ENCODE measurements at places on chromosomes 12 and 14.

DNA sequence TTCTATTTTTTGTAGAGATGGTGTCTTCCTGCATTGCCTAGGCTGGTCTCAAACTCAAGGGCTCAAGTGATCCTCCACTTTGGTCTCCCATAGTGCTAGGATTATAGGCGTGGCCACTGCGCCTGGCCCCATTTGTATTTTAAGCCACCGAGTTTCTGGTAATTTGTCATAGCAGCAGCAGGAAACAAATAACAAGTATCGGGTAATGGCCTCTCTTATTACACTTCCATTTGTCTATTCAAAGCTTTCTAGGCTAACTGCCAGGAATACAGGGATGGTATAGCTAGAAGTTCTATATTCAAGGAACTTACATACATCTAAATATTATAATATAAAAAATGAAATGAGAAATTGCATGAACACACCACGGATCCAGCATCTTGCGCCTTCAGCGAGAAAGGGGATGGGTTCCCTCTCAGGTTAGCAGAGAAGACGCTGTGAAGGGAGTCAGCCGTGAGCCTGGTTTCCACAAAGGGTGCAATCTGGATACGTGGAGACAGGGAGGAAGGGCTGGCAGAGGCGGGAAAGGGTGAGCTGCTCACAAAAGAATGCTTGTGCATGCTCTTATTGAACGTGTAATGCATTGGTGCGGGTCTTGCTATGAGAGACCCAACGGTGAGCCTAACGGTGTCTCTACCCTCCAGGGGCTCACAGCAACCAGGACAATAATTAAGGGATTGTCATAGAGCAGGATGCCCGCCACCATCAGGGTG lies 9.5 kb downstream of the BDKRB1 start:
- no peak for DNase-seq

GRCh38 chr12:90682398-90682797 lies 272.6 kb downstream of the CCER1 start:
- no peak for DNase-seq

GRCh38 chr14:58824106-58824505 lies 186.3 kb downstream of the DACT1 start:
- no peak for DNase-seq

GRCh38 chr14:57848786-57849185 lies 17.1 kb downstream of the SLC35F4 start:
- DNase-seq = no peak

GRCh38 chr12:16399101-16399500 lies 51.7 kb downstream of the MGST1 start:
- no peak for DNase-seq

- DNase-seq = peak; percentile 67
Observed at GRCh38 chr12:66269757-66270383, 32.4 kb upstream of the HELB start.

GRCh38 chr12:1559676-1560091 lies 34.7 kb downstream of the FBXL14 start:
- DNase-seq = no peak

DNA sequence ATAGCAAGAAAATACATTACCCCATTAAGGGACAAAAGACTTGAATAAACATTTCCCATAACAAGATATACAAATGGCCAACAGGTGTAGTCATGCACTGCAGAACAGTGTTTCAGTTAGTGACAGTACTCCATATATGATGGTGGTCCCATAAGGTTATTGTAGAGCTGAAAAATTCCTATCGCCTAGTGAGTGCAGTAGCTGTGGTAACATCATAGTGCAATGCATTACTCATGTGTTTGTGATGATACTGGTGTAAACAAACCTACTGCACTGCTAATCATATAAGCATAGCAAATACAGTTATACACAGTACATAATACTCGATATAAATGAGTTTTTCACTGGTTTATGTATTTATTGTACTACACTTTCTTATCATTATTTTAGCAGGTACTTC lies 168.7 kb downstream of the C12orf75 start:
- DNase-seq = no peak

DNA sequence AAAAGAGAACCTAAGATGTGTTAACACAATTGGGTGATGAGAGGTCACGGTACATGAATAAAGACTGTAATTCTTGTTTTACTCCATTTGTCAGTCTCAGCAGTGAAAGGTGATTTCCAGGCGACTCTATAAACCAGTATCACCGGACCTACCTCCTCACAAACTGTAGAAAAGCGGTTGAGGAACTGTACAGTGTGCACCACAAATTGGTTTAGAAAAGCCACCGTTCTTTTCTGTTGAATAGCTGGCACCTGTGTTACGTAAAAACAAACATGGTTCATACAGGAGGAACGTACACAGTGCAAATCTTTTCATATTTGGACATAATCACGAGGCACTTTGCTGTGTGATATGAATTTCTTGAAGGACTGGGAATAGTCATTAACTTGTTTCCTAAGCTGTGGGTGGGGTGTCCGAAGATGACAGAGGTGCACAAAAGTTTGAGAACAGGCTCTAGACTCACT lies 663 bp downstream of the WASHC3 start:
- peak; percentile 33 for DNase-seq

DNA sequence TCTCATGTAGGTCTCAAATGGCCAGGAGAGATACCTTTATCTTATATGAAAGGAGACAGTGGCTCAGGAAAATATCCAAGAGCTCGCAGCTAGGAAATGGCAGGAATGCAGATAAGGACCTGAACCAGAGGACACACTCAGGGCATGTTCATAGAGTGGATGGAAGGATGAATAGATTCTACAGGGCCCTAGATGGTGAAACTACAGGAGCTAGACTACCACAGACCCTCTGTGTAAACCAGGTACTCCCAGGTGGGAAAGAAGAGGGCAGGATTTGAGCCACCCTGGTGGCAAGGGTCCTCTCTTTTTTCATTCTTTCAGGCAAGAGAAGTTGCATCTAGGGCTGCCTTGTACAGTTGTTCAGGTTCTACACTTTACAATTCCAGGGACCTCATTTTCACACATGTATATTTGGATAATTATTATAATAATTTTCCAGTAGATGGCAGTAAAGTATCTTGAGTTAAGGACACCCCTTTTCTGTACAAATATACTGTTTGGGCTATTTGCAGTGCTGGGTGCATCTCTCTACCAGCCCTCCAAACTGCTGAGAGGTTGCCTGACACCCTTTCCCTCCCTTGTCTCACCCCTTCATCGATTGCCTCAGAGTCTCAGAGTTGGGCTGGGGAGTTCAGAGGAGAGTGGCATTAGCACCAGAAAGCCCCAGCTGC lies 10.5 kb upstream of the ZDHHC22 start:
- DNase-seq = peak; percentile 60

DNA sequence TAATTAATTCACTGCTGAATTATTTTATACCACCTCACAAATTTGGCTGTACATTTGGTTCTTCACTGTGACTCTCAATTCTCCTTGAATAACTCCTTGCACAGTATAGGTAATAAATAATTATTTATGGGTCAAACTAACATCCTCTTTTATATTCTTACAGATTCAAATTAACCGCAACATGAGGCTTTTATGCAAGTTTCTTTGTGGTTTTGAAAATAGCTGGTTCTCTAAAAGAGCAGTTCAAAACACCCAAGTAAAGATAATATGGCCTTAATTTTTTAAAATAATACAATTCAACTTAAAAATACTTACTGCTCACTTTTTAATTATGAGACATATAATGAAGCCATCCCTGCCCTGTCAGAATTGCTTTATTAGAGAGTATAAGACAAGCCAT lies 12.9 kb upstream of the TRIM9 start:
- DNase-seq = no peak

GRCh38 chr14:36665887-36666415 lies 4.3 kb downstream of the PAX9 start:
- DNase-seq = no peak

- DNase-seq = peak; percentile 56
Observed at GRCh38 chr14:35332517-35333263, 40.5 kb downstream of the PSMA6 start.

GRCh38 chr14:21791749-21792148 lies 118.1 kb upstream of the OR4E1 start:
- DNase-seq = no peak

GRCh38 chr12:51210690-51211395 lies 7.0 kb downstream of the POU6F1 start:
- no peak for DNase-seq

- no peak for DNase-seq
Observed at GRCh38 chr12:131196220-131196619, 242.5 kb downstream of the ADGRD1 start.

DNA sequence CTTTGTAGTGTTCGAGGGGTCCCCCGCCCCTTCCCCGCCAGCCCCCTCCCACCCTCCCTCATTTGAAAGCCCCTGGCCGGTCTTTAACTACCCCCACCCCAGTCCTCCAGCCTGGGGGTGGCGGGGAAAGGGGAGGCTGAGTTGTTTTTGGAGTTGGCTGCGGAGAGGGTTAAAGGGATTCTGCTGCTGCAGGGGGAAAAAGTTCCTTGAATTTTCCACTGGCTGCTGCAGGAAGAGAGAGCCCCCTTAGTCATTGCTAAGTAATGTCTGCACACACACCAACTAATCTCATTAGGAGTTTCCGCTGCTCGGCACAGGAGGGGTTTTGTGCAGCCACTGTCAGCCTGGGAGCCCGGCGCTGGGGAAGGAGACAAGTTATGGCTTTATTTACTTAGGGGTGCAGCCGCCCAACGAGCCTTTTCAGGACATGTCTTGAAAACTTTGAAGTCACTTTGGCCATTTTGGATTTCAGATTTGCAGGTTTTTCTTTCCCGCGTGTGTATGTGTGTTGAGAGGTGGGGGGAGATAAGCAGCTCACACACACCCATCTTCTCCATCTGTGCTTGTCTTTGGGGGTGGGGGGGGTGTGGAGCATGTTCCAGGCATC lies 1.8 kb downstream of the ELK3 start:
- DNase-seq = peak; percentile 61

DNA sequence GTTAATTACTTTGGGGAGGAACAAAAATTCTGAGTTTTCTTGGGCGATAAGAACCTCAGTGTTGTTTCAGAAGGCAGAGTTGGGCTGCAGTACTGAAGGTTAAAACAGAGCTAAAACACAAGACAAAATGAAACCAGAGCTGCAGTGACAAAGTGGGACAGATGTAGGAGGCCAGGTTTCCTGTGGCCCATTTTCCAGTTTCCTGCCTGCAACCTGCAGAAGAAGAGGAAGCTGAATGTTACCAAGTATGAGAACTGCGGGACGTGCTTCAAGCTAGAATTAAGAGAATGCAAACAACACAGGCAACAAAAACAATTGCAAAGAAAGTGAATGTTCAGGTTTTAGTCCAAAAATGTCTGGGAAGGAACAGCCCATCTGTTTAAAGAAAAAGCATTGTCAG lies 17.8 kb downstream of the ELK3 start:
- DNase-seq = peak; percentile 28

- no peak for DNase-seq
Observed at GRCh38 chr12:74334780-74335179, 202.9 kb upstream of the ATXN7L3B start.

DNA sequence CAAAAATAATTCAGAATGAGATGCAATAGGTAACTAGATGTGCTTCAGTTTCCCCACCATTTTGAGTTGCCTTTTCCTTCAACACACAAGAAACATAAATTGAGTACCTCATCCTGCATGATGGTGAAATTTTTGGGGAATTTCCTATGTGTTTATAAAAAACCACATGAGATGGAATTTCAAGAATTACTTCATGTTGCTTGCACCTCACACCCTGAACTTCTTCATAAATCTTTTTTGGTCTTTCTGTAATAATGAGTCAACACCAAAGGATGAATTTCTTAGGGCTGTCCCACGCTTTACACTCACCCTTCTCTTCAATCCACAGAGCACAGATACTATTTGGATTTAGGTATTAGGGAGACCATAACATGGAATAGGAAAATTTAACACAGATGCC lies 22.6 kb upstream of the LUM start:
- no peak for DNase-seq

DNA sequence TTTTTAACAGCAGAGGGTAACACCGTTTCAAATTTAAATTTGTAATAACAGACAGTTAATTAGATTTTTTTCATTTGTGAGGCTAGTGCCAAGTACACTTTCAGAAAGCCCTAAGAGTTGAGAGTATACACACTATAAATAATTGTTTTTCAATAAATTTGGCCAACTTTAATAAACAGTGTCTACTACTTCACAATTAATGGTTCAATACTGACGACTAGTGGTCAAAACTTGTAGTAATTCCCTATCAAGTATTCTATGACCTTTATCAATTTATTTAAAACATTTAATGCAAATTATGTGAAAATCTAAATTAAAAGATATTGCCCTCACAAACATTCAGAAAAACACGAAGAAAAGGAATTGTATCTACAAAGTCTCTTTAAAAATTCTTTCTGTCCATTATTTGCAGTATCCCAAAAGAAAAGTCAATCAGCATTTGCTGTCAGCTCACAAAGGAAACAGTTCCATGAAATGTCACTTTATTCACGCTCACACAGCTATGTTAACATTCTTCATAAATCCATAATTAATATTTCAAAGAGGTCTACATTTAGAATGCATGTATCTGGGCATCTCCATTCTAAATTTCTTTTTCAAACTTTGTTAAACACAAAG lies 91.2 kb downstream of the CEP128 start:
- peak; percentile 67 for DNase-seq

DNA sequence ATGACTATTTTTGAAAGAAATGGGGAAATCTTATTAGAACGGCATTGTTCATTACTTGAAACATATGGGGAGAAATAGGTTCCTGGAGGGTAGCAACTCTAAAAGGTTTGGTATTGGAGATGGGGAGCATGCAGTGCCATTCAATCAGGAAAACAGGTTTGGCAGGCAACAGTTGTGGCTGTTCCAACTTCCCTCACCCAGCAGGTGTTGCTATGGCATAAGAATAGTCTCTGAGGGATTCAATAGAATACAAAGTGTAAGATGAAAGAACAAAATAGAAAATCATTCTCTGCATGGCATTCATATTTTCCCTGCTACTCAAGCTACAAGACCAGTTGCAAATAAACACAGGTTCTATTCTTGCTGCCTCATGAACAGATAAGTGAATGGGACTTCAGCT lies 393.3 kb upstream of the RPL10L start:
- DNase-seq = peak; percentile 6

- DNase-seq = no peak
Observed at GRCh38 chr12:66665435-66665985, 13.4 kb downstream of the GRIP1 start.

GRCh38 chr12:59304077-59304721 lies 291.6 kb upstream of the SLC16A7 start:
- DNase-seq = no peak

DNA sequence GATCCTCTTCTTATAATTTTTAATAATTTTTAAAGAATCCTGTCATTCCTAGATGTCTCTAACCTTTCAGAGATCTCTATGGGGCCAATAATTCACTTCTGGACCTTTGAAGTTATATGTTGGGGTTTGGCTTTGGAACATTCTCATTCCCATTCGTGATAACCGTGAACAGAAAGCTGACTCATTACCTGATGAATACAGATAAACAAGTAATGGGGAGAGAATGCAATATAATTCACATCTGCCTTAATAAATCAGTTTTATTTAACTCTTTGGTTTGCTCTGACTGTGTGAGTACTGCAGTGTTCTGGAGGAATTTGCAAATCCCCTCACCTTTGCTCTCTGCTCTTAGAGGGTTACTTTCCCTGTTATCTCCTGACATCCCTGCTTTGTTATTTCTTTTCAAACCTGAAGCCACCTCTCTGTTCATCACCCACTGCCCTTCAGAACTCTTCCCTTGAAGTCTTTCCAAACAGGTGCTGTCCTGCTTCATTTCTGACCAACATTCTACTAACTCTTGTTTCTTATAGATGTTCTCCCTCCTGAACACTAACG lies 79.6 kb upstream of the SLC38A2 start:
- no peak for DNase-seq

- peak; percentile 41 for DNase-seq
Observed at GRCh38 chr12:52119398-52120254, 40.1 kb downstream of the SMIM41 start.

GRCh38 chr12:51825216-51825615 lies 23.3 kb downstream of the FIGNL2 start:
- no peak for DNase-seq

All from hematopoietic multipotent progenitor cell treated with erythropoietin and hydrocortisone succinate and interleukin-3 and kit ligand, for 8 days (in vitro differentiated cells).